Stimulated activated CD4-positive, alpha-beta T cell treated with anti-CD3 and anti-CD28 coated beads, Interleukin-12 subunit alpha, Interleukin-12 subunit beta, amount 100 ng/mL, for 4 hours (primary cell): ENCODE measurements at places on chromosomes 13 and 19.
A peak's percentile ranks its signal among the peaks of the same experiment; 100 is the strongest.

DNA sequence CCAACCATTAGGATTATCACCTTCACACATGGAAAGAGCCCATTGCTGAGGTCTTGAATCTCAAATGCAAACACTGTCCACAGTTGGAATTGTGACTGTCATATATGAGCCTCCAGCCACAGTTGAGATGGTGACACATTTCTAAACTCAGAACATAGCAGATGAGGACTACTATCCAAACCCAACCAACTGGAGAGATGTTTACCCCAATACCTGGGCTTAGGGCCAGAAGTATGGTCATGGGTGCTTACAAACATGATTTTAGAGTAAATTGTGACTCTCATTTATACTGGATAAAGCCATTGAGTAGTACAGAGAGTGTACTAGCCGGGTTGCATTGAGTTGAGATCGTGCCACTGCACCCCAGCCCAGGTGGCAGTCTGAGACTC is 14.0 kb upstream of the ZNF681 start:
- no peak for DNase-seq

- no peak for DNase-seq
These were observed 25.3 kb downstream of the B3GLCT start for GRCh38 chr13:31224963-31225559.

DNA sequence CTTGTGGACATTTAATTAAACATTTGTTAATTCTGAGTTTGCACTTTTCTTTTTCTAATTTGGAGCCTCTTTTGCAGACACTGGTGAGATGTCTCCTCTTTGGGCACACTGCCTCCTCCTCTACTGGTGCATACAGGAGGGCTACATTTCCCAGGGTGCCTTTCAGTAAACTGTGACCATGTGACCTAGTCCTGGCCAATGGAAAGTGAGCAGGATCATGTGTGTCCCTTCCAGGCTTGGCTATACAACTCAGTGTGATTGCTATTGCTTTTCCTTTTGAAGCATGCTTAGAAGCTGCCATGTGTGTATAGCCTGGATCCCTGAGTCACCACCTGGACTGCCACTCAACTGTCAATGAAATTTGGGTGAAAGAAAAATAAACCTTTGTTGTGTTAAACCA is 4.5 kb downstream of the IZUMO2 start:
- no peak for DNase-seq

GRCh38 chr19:17837972-17838371 is 9.8 kb downstream of the JAK3 start:
- DNase-seq: no peak

DNA sequence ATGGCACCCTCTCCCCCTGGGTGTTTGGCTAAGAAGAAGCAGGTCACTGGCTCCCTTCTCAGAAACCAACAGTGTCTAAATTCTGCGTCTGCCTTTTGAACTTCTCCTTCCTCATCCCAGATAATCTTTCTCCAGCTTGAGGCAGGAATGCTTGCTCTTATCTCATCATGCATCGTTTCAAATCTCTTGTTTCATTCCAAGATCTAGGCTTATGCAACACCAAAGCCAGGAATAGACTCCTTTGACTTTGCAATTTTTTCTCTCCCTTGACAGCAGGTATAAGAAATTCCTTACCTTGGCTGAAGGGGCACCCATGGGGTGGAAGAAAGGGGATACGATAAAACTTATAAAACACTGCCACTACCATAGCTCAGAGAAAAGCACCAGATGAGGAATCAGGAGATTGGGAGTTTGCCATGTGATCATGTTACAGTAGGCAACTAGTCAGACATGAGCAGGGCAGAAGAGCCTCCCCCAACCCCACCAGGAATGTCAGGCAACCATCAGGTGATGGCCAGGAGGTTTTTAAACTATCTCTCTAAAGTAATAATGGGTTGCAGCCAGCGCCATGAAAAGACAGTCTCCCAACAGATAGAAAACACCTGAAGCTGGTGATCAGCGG is 498.9 kb downstream of the KLF12 start:
- DNase-seq: no peak

GRCh38 chr19:447816-448560 is 12.8 kb downstream of the SHC2 start:
- no peak for DNase-seq

- no peak for DNase-seq
These were observed 85.0 kb downstream of the DOCK9 start for GRCh38 chr13:98892821-98893220.

GRCh38 chr13:91776611-91777193 is 378.3 kb downstream of the GPC5 start:
- DNase-seq: no peak

DNA sequence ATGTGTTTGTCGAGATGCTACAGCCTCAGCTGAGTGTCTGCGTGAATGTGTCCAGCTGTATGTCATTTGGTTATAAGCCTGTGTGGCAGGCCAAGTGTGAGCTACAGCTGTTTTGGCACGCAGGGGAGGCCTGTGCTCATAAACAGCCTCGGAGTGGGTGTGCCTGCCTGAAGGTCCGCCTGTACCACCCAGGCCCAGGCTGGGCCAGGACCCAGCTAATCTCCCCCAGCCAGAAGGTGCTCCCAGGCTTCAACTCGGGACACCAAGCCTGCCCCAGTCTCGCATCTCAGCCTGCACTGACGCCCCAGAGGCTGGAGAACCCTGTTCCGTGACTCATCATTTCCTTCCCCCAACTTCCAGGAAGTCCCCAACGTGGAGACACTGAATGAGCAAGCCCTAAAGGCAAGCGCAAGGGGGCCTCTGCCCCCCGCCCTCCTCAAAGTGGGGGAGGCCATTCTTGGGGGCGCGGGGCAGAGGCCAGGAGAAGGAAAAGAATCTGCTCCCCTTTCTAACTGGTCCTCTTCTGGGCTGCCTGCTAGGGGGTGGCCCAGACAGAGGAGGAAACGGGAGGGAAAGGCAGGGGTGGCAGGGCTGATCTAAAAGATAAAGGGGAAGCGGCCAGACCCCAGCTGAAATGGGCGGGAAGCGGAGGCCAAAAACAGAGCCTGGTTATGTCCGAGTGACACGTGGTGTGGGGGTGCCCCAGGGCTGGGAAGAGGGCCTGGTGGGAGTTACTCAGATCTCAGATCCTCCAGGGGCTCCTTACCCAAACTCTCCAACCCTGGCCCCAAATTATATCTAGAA is 2.0 kb downstream of the SLC1A5 start:
- DNase-seq: peak; percentile 75

DNA sequence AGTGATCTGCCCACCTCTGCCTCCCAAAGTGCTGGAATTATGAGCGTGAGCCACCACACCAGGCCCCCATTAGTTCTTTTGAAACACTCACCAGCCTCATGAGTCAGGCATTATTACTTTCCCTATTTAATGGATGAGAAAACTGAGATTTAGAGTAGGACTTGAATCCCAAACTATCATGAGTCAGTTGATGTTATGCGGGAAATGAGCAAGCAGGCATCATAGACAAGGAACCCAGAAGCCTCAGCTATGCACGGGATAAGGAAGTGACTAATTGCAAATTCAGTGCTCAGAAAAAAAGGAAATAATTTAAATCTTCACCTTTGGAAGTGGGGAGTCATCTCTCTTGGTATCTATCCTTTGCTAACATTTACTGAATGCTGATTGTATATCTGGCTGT is 217.5 kb downstream of the ABCC4 start:
- no peak for DNase-seq
